ENCODE measurements at places on chromosomes 13 and 19.
A peak's percentile ranks its signal among the peaks of the same experiment; 100 is the strongest.

- DNase-seq, result no peak
Measured at GRCh38 chr13:61728471-61728870, 312.8 kb upstream of the PCDH20 start.

DNA sequence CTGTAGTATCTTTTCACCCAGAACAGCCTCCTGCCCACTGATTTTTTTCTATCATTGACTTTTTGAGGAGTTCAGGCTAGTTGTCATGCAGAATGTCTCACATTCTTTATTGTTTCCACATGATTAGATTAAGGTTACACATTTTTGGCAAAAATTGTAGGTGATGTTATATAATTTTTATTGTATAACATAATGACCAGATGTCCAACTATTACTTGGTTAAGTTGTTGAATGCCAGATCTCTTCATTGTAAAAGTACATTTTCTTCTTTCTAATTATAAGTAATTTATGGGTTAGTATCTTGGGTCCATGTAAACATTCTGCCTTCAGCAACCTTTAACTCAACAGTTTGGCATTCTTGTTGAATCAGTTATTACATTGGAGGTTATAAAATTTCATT, 138.4 kb downstream of the POSTN start:
- no peak for DNase-seq

DNA sequence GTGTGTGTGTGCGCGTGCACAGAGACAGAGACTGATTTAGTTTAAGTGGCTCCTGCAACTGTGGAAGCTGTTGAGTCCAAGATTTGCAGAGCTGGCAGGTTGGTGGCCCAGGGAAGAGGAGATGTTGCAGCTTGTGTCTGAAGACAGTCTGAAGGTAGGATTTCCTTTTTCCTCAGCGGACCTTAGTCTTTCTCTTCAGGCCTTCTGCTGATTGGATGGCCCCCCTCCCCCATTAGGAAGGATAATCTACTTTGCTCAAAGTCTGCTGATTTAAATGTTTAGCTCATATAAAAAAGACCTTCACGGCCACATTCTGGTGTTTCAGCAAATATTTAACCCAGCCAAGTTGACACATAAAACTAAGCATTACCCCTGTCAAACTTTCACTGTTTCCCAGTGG, 84.3 kb downstream of the SLC15A1 start:
- DNase-seq, result no peak

DNA sequence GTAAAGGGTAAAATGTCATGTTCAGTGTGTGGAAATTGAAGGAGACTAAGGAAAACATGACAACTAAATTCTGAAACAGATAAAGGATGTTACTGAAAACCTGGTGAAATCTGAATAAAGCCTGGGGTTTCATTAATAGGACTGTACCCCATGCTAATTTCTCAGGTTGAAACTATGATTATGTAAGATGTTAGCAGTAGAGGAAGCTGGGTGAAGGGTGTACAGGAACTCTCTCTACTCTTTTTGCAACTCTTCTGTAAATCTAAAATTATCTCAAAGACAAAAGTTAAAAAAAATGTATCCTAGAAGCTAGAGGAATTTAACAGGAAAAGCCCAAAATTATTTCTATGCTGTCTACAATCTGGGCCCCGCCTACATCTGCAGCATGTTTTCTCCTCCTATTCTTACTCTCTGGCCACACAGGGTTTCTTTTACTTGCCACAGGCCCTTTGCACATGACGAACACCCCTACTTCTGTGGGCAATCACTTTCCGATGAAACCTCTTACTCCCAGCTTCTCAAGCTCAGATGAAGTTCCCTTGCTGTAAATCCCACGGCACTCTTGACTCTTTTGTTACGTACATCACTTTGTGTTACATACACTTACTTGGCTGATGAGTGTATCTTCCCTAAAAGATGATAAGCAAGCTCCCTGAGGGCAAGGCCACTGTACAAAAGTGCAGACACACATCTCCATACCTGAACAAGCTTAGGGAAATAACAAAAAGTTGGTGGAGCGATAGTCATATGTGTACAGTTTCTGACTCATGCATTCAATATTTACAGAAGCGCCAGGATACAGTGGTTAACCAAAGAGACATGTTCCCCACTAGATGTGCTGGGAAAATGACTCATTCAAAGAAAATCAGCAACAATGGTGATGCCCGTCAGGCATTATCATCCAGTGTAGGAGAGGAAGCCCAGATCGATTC, 32.6 kb downstream of the RUBCNL start:
- DNase-seq, result no peak

GRCh38 chr13:48776401-48776800, 122.7 kb downstream of the CYSLTR2 start:
- DNase-seq, result no peak

DNA sequence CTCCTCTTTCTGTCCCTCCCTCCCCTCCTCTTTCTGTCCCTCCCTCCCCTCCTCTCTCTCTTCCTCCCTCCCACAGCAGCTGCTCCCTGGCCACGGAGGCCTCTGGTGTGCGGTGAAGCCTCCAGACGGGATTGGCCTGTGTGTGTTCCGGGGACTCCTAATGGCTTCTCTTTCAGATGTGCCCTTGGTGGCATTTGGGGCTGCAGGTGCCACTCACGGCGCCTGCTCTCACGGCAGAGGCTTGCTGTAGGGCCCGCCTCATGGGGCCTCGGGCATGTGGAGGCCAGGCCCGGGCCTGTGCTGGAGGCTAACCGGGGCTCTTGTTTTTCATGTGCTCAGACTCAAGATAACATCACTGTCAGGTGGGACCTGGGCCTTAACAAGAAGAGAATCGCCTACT, 20.9 kb downstream of the UPF1 start:
- no peak for DNase-seq

DNA sequence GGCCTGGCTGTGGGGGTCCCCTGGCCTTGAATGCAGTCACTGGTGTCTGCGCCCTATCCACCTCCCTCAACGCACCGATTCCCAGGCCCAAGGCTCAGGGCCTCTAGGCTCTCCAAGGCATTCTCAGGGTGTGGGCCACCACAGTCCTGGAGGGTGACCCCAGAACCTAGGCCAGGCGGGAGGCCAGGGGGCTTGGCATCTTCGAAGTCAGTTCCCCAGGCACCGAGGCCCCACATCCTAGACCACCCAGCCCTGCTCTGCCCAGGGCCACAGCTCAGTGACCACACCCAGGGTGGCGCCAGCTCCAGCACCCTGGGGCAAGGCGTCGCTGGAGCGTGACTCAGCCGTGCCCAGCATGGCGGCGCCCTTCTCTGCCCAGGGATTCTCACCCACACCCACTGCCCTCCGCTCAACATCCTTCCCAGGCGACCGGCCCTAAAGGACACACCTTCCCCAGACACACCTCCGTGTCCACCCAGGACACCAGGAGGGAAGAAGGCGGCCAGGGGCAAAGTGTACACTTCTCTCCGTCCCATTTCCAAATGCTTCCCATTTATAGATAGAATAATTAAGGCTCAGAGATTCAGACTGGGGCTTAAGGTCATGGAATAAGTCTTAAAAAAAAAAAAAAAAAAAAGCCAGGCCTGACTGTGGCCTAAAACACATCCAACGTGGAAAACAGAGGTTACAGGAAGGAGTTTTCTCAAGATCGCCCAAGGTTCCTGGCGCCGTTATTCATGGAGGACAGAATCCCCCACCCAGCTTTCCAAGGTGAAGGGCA, 36.4 kb upstream of the NANOS3 start:
- no peak for DNase-seq

DNA sequence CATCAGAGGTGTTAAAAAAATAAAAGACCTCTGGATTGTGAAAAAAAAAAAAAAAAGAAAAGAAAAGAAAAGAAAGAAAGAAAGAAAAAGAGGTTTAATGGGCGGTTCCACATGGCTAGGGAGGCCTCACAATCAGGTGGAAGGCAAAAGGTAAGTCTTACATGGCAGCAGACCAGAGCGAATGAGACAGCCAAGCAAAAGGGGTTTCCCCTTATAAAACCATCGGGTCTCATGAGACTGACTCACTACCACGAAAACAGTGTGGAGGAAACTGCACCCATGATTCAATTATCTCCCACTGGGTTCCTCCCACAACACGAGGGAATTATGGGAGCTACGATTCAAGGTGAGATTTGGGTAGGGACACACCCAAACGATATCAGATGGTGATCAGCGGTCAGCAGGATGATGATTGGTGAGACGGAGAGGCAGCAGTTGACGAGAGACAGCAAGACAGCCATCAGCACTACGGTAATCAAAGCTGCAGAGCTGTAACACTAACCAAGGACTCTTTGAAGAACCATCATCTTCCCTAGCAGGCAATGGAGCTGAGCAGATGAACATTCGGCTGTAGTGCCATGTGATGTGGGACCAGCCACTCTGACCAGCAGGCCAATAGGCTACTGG, 3.9 kb upstream of the CD209 start:
- DNase-seq, result peak; percentile 28

DNA sequence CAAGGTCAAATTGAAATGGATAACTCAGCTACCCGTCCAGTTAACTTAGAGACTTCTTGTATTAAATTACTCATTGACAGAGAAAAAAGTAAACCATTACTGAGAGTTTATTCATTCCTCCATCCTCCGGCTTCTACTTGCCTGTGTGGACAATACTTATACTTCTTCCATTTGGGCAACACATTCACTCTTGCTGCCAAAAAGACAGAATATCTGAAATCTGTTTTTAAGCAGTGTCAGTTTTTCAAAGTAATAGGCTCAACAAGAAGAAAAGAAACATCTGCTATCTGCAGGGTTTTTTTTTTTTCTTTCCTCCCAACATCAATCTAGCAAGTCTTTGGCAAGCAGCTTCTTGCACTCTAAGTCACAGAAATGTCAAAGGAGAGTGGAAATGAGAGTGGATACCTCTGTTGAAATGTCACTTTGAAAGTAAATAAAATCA, 1142.8 kb downstream of the PCDH9 start:
- DNase-seq, result no peak

DNA sequence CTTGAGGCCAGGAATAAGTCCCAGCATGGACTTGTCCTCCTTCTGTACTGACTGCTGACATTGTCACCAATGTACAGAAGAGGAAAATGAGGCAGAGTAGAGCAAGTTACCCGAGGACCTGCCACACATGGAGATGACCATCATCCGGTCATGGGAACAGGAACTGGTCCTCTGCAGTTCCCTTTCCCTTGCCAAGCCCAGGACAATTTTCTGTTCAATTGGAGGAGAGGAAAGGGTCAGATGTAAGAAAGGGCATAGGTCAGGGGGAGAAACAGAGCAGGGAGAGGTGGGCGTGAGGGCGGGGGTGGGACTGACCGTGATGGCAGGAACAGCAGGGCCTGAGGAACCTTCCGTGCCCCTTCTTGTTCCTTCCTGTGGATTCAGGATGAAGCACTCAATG, 18.6 kb downstream of the PHLDB3 start:
- no peak for DNase-seq

- no peak for DNase-seq
Measured at GRCh38 chr19:58117841-58118575, 20.0 kb upstream of the ZSCAN18 start.

DNA sequence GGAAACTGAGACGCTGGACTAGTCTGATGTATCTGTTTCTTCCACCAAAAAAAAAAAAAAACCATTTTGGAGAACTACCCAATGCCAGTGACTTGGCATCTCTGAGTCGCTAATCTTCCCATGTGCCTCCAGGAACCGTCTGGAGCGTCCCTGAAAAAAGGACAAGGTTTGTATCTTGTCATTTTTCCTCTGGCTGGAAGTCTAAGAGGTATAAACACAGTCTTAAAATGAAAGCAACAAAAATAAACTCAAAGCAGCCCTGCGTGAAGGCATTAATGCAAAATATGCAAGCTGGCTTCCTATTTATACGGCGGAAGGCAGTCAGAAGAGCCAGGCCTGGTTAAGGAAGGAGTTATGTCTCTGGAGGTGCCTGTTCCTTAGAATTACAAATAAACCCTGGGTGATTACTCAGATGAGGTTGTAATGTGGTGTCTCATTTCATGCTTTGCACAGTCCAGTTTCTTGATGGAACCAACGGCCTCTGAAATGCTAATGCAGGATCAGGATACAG, 20.3 kb downstream of the ACTN4 start:
- no peak for DNase-seq

DNA sequence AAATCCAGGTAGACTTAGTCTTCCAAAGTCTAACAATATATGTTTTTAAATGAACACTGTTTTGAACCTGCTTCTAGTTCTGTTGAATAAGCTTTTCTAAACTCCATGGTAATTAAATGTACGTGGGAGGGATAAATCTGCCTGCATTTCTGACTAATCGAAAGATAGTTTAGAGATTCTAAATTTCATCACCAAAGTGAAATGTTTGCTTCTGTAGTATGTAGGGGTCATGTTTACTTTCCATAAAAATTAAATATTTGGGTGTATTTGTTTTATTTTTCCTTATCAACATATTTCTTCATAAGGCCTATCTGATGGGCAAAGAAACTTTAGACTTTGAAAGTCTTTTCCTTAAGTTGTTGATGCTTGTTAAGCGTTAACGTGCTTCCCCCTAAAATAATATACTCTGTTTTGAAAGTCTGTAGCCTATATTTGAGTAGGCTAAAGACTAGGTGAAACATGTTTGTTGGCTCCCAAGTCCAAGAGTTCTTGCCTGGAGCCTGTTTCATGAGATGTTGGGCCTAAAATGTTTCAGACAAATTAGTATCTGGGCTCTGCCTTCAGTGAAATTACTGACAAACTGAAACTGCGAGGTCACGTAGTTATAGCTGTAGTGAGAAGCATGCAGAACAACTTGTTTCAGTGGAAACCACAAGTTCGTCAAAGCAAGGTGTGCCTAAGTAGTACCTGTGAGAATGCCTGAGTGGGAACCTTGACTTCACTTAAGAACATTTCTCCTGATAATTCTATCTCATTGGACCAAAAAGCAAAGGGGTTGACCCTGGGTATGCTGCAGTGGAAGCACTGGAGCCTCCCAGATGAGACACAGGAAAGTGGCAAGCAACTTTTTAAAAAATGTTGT, 126.2 kb downstream of the LMO7 start:
- DNase-seq, result no peak

- peak; percentile 80 for DNase-seq
Measured at GRCh38 chr19:13150187-13150930, at the start of the genes IER2 and STX10. Gene IER2, plus strand, starts transcription at chr19:13150411. Its CDS starts 2,776 bp downstream, at chr19:13153187. Gene STX10, minus strand, starts transcription at chr19:13150375. Its CDS starts 202 bp downstream, at chr19:13150173.

DNA sequence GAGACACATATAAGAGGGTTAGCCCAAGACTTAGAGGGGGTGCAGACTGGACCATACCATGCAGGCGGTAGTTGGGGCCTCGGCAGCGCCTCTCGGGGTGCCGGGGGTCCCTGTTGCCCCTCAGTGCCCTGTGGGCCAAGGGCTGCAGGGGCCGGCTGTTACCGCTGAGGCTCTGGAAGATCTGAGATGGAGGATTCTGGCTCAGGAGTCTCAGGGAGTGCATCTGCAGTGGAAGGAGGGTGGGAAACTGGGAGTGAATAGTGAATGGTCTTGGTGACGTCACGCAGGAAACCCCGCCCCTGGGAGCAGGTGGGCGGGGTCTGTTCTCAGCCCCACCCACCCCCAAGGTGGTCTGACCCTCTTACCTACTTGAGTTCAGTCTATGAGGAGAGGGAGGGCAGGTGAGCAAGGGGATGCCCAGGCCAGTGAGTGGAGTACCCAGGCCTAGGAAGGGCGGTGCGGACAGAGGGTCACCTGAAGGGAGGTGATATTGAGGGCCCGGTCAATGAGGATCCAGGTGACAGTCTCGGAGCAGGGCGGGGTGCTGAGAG, 1.7 kb upstream of the DBP start:
- no peak for DNase-seq

Data from activated CD8-positive, alpha-beta memory T cell treated with anti-CD3 and anti-CD28 coated beads for 4 hours (primary cell).